ENCODE measurements at places on chromosomes 3 and 15.

GRCh38 chr15:34335176-34336032, 2.2 kb downstream of the SLC12A6 start:
- no peak for DNase-seq

- DNase-seq = peak; percentile 30
Observed at GRCh38 chr3:194691481-194692283, 6.0 kb downstream of the FAM43A start.

DNA sequence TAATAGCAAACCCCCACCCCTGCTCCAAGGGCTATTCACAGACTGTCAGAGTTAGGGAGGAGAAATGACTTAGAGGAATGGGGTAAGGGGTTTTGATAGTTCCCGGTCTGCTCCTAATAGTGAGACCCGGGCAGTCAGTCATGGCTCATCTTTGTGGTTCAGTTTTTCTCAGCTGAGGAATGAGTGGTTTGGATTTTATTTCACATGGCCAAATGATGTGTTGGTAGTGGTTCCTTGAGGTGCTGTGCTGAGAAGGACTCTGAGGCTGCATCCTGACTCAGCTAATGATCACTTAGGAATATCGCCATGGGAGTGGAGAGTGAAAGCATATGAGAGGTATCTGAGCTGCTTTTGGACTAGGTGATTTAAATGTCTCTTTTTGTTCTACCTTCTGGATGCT, 80.2 kb downstream of the LPP start:
- DNase-seq = peak; percentile 90

GRCh38 chr15:58049520-58050227, 15.8 kb downstream of the ALDH1A2 start:
- DNase-seq = no peak

All from fibroblast of skin of right biceps (primary cell).